ENCODE measurements at places on chromosomes 1 and 21.

GRCh38 chr1:219710529-219711194 lies 97.8 kb upstream of the ZC3H11B start:
- DNase-seq = no peak
- no peak overlapping the region for H3K27ac ChIP-seq
- no peaks in the 10 kb centered on the region for H3K4me1 ChIP-seq
- no peaks in the 10 kb centered on the region for H3K27me3 ChIP-seq

GRCh38 chr1:76950306-76950705 lies 83.0 kb downstream of the ST6GALNAC5 start:
- no peak overlapping the region for H3K27ac ChIP-seq
- DNase-seq = no peak
- no peak overlapping the region for H3K4me3 ChIP-seq
- no peaks in the 10 kb centered on the region for H3K27me3 ChIP-seq
- H3K36me3 ChIP-seq = no peaks in the 10 kb centered on the region
- H3K4me1 ChIP-seq = no peaks in the 10 kb centered on the region

DNA sequence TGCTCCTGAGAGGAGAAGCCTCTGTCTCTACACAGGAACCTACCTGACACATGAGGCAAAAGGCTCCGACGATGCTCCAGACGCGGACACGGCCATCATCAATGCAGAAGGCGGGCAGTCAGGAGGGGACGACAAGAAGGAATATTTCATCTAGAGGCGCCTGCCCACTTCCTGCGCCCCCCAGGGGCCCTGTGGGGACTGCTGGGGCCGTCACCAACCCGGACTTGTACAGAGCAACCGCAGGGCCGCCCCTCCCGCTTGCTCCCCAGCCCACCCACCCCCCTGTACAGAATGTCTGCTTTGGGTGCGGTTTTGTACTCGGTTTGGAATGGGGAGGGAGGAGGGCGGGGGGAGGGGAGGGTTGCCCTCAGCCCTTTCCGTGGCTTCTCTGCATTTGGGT lies 3.9 kb upstream of the ACKR1 start:
- no peaks in the 10 kb centered on the region for H3K4me1 ChIP-seq
- no peak overlapping the region for H3K27ac ChIP-seq

DNA sequence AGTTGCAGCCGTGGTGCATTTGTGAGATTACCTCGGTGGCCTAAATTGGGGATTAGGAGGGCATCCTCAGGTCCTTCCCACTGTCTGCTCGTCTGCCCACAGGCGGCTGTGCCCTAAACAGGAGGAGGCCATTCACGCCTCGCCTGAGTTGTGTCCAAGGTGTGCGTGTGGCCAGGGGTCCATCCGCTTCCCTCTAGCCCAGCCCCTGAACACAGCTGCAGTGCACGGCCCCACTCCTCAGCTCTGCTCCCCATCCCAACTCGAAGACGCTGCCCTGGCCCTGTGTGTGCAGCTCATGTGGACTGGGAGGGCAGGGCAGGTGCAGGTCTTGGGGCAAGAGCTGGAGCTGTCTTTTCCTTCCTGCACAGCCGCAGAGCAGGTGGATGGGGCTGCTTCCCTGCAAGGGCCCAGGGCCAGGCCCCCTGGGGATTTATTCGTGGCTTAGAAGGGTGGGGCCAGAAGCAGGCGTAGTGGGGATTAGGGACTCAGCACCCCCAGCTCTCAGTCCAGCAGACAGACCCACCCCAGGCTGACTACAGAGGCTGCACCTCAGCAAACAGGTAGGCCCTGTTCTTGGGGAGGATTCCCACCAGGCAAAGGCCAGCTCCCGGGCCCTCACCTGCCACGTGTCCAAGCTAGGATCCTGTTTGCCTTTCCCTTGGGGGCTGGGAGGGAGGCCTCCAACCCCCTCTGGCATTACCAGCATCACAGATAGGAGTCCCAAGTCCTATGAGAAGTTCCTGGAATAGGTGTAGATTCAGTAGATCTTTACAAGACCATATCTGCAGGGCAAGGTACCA lies 4.3 kb downstream of the GUK1 start:
- H3K4me1 ChIP-seq = peaks cover 14% of the 10 kb centered on the region
- no peak overlapping the region for H3K4me3 ChIP-seq
- no peak overlapping the region for H3K27ac ChIP-seq

DNA sequence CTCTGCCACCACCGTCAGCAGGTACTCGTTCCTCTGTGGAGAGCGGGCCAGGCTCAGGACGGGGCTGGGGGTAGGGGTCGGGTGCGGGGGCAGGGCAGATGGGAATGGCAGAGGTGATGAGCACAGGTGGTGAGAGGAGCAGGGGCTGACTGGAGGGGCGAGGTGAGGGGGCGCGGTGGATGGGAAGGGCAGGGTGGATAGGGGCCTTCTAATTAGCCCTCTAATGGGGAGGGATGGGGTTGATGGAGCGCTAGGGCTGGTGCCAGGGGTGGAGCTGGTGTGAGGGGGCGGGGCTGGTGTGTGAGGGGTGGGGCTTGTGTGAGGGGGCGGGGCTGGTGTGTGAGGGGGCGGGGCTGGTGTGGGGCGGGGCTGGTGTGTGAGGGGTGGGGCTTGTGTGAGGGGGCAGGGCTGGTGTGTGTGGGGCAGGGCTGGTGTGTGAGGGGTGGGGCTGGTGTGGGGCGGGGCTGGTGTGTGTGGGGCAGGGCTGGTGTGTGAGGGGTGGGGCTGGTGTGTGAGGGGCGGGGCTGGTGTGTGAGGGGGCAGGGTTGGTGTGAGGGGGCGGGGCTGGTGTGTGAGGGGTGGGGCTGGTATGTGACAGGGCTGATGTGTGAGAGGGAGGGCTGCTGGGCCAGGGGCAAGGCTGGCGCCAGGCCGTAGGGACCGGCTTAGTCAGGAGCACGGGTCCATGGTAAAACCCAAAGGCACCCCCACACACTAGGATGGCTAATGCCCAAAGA lies 5.9 kb downstream of the KRTAP10-1 start:
- no peak overlapping the region for H3K4me3 ChIP-seq
- no peak overlapping the region for H3K27ac ChIP-seq
- no peaks in the 10 kb centered on the region for H3K4me1 ChIP-seq
- no peaks in the 10 kb centered on the region for H3K27me3 ChIP-seq

Data from activated T-helper 2 cell treated with anti-CD3 and anti-CD28 coated beads, Interferon-gamma antibody, Interleukin-2, Interleukin-4, amounts not matched to agents 10 μg/mL and 5 μg/mL and 100 μg/mL, durations not matched to agents 14 hours and 24 hours and 36 hours (primary cell).